ENCODE measurements at places on chromosomes 1 and 21.

GRCh38 chr1:107525145-107525544 lies 384.3 kb downstream of the NTNG1 start:
- DNase-seq = no peak

DNA sequence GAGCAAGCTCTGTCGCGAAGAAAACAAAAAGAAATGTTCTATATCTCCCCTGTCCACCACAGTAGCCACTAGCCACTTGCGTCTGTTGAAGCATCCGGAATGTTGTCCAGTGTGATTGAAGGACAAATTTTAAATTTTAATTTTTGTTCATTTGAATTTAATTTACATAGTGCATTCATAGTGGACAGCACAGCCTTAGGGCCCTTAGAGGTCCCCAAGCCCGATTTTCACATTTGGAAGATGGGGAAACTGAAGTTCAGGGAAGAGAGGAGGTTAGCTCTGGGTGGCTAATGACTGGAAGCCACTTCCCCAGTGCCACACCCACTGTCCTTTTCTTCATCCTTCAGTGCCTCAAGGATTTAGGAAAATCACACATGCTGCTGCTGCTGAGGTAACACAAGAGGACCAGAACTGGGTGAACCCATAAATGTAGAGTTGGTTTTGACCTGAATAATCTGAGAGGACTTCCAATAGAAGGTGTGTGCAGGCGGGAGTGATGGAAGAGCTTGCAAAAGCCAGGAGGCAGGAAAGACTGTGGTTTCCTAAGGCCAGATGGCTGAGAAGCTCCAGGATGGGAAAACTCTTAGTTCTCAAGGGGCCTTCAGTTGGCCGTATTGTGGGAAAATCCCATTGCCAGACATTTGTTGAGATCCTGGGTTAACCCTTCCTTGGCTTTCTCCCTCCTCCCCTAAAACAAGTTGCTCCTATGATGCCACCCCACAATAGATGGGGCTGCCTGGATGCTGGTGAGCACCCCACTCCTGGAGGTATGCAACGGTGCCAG lies 49.5 kb downstream of the TRIM11 start:
- DNase-seq = no peak

DNA sequence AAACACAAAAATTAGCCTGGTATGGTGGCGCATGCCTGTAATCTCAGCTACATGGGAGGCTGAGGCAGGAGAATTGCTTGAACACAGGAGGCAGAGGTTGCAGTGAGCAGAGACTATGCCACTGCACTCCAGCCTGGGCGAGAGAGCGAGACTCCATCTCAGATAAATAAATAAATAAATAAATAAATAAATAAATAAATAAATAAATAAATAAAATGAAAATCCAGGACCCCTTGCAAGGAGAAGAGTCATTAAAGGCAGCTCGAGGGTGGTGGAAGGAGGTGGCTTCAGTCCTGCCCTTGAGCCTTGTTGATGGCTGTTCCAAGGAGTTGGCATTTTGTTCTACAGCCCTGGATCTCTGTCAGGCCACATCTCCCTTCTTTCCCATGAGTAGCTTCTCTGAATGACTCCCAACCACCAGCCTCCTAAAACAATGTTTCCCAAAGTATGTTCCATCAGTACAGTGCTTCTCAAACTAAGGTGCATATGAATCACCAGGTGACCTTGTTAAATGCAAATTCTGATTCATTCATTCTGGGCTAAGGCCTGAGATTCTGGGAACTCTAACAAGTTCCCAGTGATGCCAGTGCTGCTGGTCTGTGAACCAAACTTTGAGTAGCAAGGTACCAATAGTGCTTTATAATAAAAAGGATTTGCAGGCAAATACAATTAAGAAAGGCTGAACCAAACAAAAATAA lies 99.0 kb downstream of the KCNN3 start:
- DNase-seq = no peak

DNA sequence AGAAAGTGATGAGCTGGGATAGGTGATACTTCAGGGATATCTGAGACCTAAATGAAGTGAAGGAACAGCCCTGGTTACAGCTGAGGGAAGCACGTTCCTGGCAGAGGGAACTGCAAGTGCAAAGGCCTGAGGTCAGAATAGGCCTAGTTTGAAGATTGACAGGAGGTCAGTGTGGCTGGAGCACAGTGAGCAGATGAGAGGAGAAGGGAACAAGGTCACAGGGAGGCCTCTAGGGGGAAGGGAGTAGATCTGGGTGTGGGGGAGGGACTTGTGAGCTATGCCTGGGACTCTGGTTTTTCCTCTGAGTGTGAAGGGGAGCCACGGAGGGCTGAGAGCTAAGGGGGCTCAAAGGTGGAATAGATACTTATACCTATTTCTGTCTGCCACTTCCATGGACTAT lies 736.4 kb downstream of the MATN1 start:
- DNase-seq = no peak

- no peak for DNase-seq
These were observed 2.6 kb downstream of the GATAD2B start for GRCh38 chr1:153919876-153920852.

- DNase-seq = no peak
These were observed 46.6 kb downstream of the MAST2 start for GRCh38 chr1:45850017-45850416.

GRCh38 chr1:212020975-212021374 lies 14.4 kb downstream of the INTS7 start:
- DNase-seq = no peak
